ENCODE measurements at places on chromosomes 16 and 17.

DNA sequence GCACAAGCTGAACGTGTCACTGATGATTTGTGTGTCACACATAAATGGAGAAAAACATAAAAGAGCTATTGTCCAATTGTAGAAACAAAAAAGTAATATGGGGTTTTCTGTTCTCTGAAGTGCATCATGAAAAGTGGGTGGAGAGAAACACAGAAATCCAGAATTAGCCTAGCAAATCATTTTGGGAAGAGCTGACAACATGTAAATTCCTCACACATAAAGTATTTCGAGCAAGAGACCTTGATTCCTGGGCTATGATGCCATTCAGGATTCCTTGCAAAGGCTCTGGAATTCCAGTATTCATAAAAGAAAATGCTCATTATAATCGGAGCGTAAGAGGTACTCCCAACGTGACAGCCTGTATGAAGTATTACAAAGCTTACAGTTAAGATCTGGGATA lies 1.1 kb downstream of the DCUN1D3 start:
- DNase-seq: no peak

DNA sequence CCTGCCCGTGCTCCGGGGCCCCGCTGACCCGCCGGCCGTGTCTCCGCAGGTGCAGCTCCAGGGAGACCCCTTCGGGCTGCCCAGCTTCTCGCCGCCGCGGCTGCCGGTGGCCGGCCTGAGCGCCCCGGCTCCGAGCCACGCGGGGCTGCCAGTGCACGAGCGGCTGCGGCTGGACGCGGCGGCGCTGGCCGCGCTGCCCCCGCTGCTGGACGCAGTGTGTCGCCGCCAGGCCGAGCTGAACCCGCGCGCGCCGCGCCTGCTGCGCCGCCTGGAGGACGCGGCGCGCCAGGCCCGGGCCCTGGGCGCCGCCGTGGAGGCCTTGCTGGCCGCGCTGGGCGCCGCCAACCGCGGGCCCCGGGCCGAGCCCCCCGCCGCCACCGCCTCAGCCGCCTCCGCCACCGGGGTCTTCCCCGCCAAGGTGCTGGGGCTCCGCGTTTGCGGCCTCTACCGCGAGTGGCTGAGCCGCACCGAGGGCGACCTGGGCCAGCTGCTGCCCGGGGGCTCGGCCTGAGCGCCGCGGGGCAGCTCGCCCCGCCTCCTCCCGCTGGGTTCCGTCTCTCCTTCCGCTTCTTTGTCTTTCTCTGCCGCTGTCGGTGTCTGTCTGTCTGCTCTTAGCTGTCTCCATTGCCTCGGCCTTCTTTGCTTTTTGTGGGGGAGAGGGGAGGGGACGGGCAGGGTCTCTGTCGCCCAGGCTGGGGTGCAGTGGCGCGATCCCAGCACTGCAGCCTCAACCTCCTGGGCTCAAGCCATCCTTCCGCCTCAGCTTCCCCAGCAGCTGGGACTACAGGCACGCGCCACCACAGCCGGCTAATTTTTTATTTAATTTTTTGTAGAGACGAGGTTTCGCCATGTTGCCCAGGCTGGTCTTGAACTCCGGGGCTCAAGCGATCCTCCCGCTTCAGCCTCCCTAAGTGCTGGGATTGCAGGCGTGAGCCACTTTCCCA lies 5.9 kb downstream of the CTF1 start:
- DNase-seq: no peak

DNA sequence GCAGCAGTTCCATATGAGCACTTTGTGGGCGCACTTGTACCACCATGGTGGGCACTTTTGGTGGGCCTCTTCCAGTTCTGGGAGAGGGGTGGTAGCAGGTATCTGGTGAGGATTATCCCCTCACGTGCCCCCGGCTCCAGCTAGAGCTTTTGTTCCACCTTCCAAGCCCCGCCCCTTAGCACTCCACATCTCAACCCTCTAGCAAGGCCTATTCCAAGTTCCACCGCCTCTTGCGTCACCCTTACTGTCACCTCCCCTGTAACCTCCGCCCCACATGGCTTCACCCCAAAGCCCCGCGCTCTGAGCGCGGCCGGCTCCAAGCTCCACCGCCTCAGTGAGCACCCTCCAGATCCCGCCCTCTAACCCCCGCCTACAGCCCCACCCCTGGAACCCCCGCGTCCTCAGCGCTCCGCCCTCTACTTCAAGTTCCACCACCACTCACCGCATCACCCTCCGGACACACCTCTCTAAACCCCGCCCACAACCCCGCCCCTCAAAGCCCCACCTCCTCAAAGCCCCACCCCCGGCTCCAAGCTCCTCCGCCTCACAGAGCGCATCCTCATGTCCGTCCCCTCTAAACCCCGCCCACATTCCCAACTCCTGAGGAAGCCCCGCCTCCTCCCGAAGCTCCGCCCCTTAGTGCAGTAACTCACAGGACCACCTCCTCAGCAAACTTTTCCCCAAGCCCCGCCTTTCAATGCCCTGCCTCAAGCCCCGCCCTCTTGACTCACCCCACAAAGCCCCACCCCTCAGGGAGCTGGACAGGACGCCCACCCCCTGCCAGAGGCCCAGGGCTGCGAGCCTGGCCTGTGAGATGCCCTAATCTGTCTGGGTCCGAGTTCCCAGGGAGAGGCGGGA lies 11.1 kb downstream of the SCN4A start:
- no peak for DNase-seq

GRCh38 chr16:84879569-84880487 lies 60.0 kb downstream of the CRISPLD2 start:
- no peak for DNase-seq

GRCh38 chr17:1872976-1873375 lies 43.2 kb downstream of the RPA1 start:
- DNase-seq: no peak

DNA sequence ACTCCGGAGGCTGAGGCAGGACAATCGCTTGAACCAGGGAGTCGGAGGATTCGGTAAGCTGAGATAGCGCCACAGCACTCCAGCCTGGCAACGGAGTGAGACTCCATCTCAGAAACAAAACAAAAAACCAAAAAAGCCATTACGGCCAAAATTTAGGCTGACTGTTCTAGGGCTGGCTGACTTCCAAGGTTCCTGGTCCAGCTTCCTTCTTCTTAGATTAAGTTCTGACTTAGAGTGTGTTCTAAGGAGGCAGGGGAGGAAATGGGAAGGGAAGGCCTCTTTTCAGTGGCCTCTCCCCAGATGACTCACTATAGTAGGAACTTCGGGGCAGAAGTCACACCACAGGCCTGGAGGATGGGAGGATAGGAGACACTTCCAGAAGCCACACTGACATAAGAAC lies 27.7 kb upstream of the CLEC18B start:
- no peak for DNase-seq

GRCh38 chr16:50167556-50167955 lies 14.4 kb downstream of the TENT4B start:
- DNase-seq: no peak

DNA sequence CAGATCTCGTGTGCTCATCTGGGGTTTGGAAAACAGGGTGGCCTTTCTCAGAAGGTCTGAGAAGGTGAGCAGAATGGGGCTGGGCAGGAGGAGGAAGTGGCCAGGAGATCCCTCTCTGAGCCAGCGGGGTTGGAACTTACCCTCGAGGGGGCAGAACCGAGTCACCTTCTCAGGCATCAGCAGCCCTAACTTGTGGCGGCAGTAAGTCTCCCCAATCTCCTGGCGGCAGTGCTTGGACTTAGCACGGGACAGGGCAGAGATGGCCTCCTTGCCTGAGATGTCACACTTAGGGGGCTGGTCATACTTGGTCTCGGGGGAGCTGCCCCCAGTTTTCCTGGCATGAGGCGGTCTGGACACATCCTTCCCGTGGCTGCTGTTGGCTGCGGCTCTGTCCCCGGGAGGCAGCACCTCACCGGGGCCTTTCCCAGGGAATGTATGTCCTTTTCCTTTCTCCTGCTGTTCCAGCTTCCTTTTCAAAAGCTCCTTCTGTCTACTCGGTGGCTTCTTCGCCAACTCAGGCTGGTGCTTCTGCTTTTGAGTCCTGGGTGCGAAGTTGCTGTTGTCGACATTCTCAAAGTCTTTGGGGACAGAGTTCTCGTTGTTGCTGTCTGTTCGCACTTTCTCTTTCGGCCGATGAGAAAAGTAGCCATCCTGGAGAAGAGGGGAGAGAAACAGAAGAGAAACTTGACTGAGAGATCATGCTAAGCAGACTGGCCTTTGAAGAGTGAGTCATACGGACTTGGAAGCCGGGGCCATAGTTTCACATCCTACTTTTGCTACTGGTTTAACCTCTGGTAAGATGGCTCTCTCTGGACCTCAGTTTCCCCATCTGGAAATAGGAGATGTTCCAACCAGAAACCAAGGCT lies 211.7 kb downstream of the XYLT1 start:
- DNase-seq: no peak
